ENCODE measurements at places on chromosomes 5 and 9. TPM values are rescaled to one million over a fixed set of nuclear protein-coding genes. Genes with fewer than 3 reads are reported as not detected.

The CFAP157 gene
- not detected for total RNA-seq

GRCh38 chr5:63483338-63483737 lies 478.9 kb downstream of the HTR1A start:
- DNase-seq, result no peak

The SLC1A1 gene
- 1.1 TPM for total RNA-seq

The DMRTA1 gene
- 0.50 TPM for total RNA-seq

- no peak for DNase-seq
Observed at GRCh38 chr5:8288897-8289516, 420.1 kb downstream of the MTRR start.

DNA sequence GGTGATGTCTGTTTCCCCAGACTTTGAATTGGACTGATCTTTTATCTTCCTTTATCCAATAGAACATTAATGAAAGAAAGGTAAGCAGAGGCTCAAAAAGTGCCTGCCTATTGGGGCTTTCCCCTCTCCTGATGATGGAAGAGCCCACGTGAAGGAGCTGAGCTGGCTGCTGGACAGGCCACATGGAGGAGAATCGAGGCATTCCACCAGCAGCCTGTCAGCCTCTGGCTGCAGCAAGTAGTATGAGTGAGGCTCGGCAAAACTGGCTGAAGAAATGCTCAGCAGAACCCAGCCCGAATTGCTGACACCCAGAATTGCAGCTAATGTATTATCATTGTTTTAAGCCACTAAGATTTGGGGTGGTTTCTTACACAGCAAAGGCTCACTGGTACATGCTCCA lies 66.5 kb upstream of the STC2 start:
- DNase-seq, result no peak

DNA sequence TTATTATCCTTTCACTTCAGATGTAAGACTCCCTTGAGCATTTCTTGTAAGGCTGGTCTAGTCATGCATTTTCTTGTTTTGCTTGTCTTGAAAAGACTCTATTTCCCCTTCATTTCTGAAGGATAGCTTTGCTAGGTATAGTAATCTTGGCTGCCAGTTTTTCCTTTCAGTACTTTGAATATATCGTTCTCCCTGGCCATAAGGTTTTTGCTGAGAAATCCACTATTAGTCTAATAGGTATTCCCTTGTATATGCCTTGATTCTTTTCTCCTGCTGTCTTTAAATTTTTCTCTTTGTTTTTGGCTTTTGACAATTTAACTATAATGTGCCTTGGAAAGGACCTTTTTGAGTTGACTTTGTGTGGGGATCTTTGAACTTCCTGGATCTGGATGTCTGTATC lies 16.8 kb upstream of the OR2S2 start:
- DNase-seq, result no peak

DNA sequence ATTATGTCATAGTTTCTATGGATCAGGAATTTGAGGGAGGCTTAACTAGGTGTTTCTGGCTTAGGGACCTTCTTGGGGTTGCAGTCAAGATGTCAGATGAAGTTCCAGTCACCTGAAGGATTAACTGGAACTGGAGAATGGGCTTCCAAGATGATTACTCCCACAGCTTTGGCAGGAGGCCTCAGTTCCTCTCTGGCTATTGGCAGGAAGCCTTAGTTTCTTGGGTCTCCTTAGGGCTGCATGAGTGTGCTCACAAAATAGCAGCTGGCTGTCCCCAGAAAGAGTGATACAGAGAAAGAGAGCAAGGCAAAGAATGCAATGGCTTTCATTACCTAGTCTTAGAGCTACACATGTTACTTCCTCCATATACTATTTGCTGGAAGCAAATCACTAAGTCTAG lies 138.1 kb upstream of the TLE4 start:
- no peak for DNase-seq

GRCh38 chr5:68729678-68730077 lies 364.1 kb upstream of the SLC30A5 start:
- no peak for DNase-seq

DNA sequence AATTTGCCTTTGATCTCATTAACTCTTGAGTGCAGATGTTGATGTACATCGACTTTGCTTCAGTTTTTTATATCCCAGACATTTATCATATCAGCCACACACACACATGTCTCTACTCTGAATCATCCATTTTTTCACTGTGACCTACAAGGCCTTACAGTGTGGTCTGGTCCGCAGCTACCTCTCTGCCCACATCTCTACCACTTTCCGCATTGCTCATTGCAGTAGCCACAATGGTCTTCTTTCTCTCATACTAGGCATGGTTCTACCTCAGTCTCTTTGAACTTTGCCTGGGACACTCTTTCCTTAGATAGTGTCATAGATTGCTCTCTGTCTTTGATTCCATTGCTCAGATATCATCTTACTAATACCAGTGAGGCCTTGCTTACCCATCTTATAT lies 87.9 kb upstream of the FSD1L start:
- peak; percentile 81 for DNase-seq

DNA sequence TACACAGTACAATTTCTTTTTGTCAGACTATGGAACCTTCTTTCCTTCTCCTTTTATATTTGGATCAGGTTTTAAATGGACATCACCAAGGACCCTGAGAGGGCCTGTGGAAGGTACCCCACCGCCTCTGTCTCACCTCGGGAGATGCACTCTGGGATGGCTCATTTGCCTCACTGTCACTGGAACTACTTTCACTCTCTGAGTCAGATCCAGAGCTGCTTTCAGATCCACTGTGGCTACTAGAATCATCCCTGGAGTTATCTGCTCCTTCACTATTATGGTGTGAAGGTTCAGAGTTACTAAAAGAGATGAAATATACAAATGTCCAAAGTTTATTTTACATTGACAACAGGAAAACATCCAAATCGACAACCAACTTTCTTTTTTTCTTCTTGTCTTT lies 24.6 kb downstream of the LEAP2 start:
- DNase-seq, result no peak

DNA sequence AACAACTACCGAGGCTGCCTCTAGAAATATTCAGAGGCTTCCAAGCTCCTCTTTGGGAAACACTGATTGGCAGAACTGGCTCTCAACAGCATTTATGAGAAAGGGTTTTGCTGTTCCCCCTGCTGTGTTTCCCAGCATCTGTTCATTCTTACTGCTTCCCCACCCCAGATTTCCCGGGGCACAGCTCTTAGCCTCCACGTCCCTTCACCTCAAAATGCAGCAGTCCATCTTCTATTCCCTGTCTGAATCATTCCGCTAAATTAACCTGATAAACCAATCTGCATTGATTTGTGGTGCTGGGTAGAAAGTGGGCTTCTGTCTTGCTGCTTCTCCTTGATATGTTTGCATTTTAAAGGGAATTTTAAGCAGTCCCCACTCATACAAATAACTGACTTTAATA lies 67.4 kb downstream of the PLK2 start:
- no peak for DNase-seq

DNA sequence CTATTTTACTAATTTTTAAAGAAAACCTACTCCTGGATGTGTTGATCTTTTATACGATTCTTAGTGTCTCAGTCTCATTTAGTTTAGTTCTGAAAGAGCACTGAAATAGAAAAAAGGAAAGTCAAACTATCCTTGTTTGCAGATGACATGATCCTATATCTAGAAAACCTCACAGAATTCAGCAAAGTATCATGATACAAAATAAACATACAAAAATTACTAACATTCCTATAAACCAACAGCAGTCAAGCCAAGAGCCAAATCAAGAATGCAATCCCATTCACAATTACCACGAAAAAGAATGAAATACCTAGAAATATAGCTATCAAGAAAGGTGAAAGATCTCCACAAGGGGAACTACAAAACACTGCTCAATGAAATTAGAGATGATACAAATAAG lies 225.8 kb upstream of the CDH18 start:
- DNase-seq, result no peak

The IRGM gene
- total RNA-seq, result 0.17 TPM

- DNase-seq, result no peak
Observed at GRCh38 chr5:173234129-173234790, 746 bp downstream of the NKX2-5 start.

GRCh38 chr5:168341178-168341577 lies 49.7 kb downstream of the WWC1 start:
- peak; percentile 36 for DNase-seq

GRCh38 chr5:109939116-109939682 lies 249.5 kb downstream of the MAN2A1 start:
- peak; percentile 20 for DNase-seq

DNA sequence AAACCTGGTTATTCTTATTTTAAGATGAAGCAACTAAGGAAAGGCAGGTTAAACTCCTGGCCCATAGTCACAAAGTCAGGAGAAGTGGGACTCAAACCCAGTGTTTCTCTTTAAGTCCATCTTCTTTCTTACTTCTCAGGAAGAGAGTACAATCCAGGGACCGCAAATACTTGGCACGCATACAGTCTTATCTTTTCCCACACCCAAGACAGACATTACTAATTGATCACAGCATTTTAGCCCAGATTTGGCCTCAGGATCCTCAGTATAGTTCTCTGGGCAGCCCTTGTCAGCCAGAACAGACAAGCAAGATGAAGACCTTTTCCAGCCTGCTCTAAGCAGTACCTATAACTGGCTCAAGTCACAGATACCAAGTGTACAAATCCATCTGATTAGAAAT lies 125.5 kb upstream of the RAI14 start:
- DNase-seq, result no peak

- DNase-seq, result peak; percentile 88
Observed at GRCh38 chr5:5340206-5340729, 82.2 kb upstream of the ICE1 start.

The IFNA21 gene
- total RNA-seq, result not detected

GRCh38 chr9:121633119-121633714 lies 18.2 kb upstream of the DAB2IP start:
- DNase-seq, result no peak

- peak; percentile 50 for DNase-seq
Observed at GRCh38 chr9:105187781-105188180, 56.7 kb upstream of the SLC44A1 start.

GRCh38 chr5:150082889-150083288 lies 3.5 kb downstream of the CSF1R start:
- no peak for DNase-seq

The NSUN2 gene
- total RNA-seq, result 84.5 TPM

DNA sequence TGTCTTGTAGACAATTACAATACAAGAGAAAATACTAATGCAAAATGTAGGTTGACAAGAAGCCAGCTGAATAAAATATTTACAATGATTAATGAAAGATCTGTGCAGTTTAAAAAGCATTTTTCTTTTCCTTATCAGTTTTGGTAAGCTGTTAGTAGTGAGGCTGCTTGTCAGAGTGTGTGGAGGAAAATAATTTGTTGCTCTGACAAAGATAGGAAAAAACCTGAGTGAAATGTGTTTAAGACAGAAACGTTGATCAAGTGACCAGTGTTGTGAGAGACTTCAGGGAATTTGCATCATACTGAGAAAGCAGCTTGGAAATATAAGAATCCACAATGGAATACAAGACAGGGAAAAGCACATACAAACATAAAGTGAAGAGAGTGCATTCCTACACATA lies 360.3 kb upstream of the CDH18 start:
- DNase-seq, result no peak

Data from mammary epithelial cell (primary cell).